ENCODE measurements at places on chromosomes 2 and 18.

DNA sequence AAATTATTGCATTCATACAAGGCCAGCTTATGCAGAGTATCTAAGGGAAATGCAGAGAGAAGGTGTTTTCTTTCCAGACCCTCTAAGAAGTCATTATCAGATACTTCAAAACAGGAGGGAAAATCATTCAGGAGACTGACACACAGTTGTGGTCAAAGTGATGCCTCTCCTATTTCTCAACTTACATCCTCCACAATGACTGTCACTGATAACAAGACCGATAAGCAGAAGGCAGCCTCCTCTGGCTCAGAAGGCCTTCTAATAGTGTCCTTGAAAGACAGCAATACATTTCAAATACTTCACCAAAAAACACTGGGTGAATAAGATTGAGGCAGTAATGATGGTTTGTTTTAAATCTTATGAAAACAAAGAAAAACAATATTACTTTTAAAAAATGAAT is 199.7 kb downstream of the PIEZO2 start:
- DNase-seq, result no peak

- DNase-seq, result no peak
Observed at GRCh38 chr2:179290329-179290728, 25.7 kb upstream of the SESTD1 start.

DNA sequence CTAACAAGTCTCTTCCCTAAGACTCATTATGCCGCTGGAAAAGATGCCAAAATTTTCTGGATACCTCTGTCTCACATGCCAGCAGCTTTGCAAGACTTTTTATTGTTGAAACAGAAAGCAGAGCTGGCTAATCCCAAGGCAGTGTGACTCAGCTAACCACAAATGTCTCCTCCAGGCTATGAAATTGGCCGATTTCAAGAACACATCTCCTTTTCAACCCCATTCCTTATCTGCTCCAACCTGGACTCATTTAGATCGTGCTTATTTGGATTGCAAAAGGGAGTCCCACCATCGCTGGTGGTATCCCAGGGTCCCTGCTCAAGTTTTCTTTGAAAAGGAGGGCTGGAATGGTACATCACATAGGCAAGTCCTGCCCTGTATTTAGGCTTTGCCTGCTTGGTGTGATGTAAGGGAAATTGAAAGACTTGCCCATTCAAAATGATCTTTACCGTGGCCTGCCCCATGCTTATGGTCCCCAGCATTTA is 26.3 kb downstream of the DHRS9 start:
- DNase-seq, result peak; percentile 30

GRCh38 chr2:236052926-236053821 is 115.0 kb downstream of the GBX2 start:
- no peak for DNase-seq

GRCh38 chr2:230797515-230798495 is 66.9 kb upstream of the ITM2C start:
- peak; percentile 38 for DNase-seq

DNA sequence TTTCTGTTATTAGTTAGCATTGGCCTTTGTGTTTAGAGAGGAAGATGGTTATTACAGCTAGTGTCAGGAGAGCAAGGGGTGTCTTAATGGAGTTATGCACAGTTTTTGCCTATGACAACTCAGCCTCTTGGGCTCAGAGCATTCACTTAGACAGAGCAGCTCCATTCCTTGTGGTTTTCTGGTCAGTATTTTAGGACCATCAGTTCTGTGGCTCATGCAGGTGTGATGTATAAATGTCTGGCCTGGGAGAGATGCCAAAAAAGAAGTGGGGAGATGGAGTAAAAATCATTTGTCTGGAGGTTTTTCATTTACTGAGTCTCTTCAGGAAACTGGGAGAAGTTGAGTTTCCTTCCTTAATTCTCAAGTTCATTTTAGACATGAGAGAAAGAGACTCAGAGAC is 79.7 kb downstream of the PRKCE start:
- DNase-seq, result no peak

DNA sequence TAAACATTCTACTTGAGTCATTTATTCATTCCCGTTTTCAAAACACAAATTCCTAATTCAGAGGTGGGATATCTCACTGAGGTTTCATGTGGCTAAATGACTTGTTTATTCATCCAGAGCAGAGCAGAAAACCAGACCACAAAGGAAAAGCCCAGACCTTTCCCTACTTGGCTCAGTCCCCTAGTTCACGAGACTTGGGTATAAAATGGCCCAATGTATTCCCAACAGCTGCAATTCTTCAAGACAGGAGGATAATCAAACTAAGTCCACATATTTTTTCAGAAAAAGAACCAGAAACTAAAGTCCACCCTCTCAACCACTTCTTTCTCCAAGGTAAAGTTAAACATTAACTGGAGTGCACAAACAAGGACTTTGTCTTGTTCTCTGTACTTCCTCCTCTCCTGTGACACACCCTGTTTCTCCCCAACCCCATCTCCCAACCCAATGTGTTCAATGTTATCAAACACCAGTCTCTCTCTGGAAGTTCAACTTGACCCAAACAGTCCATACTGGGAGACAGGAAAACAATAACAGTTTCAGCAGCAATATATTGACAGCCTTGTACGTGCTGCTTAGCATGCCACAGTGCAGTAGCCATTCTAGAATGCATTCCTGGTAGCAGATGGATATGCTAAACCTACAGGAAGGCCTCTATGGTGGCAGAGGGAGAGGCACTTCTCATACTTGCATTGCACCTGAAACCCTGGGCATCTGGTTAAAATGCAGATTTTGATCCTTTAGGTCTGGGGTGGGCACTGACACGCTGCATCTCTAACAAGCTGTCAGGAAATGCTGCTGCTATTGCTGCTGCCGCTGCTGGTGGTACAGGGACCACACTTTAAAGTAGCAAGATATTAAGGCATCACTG is 110.7 kb downstream of the INO80D start:
- DNase-seq, result no peak

DNA sequence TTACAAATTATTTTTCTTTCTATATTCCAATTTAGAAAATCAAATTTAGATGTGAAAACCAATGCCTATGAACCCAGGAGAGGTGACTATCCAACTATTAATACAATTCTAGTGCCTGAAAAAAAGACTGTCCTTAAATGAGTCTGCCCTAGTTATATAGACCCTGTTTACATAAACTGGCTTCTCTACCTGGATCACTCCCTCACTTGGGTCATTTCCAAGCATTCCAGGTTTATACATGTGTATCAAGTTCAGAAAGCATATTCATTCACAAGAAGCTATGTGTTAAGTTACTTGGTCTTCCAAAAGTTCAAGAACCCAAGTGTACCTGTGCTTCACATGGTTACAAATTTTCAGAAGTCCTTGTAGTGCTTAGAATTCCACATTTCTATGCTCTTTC is 8.3 kb downstream of the ZNF385B start:
- no peak for DNase-seq

DNA sequence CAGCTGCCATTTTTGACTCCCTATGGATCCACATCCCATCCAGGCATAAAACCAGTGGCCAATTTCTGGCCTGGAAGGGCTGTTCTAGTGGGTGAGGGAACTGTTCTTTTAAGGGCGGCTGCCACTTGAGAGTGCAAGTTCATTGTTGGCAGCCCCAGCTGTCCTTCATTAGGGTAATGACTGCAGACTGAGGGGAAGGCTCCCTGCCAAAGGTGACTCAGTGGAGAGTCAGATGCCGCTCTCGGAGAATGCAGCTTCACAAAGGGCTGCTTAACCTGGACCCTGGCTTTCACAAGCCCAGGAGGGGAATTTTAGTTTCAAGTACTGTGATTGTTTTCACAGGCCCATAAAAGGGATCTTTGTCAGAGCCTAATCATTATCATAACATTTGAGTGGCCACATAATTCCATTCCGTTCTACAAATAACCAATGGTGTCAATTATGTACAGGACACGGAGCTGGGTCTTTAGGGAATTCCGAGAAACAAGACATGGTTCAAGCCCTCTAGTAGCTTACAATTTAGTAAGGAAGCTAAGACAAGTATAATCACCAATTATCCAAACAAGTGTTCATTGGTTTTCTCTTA is 235.7 kb downstream of the CDCA7 start:
- no peak for DNase-seq

GRCh38 chr2:216001216-216002100 is 11.9 kb downstream of the MREG start:
- DNase-seq, result no peak

GRCh38 chr2:63846487-63846886 is 4.8 kb downstream of the UGP2 start:
- no peak for DNase-seq

DNA sequence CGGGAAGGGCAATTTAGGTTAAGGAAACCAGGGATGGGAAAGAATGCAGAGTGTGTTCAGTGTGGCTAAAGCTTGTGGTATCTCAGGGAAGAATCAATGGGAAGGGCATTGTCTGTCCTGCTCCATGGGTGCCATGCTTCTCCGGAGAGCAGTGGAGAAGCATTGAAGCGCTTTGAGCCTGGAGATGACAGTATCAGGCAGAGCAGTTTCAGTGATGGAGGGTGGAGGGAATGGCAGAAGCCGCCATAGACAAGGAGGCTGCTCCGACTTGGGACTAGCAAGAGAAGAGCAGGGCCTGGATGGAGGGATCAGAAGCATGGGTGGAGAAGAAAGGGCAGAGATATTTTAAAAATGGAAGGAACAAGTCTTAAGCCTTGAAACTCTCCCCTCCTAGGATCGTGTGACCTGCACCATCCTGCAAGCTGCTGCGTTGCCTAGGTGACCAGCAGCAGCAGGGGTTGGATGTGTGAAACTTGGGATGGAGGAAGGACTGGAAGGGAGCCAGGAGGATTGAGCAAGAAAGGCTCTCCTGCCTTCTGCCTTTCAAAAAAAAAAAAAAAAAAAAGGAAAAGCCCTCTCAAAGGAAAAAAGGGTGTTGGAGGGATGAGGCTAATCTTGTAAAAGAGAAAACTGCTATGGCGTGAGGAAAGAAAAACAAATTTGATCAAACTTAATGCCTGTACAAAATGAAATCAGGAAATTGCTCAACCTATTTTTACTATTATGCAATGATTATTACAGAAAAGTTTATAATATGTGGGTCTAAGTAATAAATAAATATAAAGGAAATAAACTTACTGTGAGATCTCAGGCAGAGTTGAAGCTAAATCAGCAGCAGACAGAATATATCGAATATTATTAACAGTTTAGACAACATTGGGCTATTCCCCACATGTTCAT is 493.8 kb upstream of the NRP2 start:
- no peak for DNase-seq

DNA sequence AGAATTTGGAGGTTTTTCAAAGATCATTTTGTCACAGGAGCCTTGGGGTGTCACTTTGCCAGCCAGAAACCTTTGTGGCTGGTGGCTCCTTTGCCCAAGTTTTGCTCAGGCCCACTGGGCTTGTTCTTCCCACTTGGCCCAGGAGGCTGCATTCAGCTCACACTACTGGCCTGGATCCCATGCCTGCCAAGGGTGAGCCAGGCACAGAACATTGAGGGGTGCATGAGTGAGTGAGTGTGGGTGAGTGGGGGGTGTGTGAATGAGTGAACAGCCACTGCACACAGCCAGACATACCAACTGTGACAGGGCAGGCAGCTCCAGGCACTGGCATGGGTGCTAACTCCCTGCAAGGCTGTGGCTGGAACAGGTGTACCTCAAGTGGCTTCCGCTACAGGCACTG is 39.6 kb downstream of the FAM171B start:
- no peak for DNase-seq

GRCh38 chr18:3525870-3526420 is 76.0 kb downstream of the TGIF1 start:
- DNase-seq, result peak; percentile 65

DNA sequence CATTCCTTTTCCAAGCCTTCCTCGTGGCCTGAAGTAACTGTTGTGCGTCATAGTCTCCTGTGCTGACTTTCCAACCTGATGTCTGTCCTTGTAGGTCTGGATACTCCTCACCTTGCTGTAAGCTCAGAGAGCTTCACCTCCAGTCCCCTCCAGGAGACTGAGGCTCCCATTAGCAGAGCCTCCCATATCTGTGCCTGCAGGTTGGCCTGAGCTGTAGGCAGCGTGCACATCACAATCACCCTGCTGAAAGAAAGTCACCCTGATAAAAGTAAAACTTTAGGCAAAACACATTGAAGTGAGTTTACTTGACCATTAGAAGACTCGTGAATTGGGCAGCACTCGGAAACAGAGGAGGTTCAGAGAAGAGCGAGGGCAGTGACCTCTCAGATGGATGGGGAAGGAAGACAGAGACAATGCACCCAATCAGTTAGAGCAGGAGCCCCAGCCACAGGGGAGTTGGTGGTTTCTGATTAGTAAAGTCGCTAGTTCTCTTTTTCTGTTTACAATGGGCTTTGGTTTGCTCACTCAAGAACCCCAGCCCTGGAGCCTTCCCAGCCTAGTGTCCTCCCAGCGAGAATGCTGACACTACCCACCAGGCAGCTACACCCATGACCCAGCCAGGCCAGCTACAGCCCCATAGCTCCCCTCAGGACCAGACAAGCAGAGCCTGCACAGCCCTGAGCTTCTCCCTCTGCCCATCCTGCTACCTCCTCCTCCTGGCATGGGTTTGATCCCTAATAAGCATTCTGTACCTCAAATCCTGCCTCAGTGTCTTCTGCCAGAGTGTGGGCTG is 12.1 kb upstream of the TPO start:
- no peak for DNase-seq

DNA sequence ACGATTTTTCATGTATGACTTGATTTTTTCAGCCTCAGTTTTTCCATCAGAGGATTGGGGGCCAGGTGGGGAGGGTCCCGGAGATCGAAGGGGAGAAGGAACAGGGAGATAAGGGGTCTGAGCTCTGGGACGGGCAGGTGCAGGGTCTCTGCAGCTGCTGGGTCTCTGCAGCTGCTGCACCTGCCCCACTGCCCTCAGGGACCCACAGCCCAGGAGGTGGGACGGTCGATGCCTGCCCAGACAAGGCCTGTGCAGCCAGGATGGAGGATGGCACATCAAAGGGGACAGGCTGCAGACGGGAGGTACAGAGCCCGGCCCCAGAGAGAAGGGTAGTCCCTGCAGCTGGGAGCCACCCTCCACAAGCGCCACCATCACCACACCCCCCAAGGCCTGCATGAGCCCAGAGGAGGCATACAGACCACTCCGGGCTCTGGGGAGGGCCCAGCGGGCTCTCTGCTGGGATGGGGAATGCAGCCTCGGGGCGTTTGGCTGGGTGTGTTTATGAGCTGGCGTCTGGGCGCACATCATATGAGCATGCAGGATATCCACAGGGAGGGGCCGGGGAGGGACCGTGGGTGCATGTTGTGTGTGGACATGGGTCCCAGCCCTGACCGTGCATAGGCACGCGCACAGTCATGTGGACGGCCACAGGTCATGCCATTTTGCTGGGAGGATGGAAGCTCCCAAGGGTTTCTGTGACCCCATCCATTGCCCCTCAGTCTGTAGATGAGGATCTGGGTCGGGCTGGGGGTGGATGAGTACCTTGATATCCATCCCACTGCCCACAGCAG is 34.9 kb upstream of the GPC1 start:
- no peak for DNase-seq

- no peak for DNase-seq
Observed at GRCh38 chr2:103233691-103234090, 471.9 kb downstream of the TMEM182 start.

DNA sequence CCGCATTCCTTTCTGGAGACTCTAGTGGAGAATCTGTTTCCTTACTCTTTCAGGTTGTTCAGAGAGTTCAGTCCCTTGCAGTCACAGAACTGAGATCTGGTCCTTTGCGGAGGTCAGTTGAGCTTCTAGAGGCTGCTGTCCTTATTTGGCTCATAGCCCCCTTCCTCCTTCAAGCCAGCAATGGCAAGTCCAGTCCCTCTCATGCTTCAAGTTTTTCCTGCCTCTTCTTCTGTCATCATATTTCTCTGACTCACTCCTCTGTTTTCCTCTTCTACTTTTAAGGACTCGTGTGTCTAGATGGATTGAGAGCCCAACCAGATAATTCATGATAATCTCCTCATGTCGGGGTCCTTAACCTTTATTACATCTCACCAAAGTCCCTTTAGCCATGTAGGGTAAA is 173.5 kb upstream of the FOSL2 start:
- DNase-seq, result no peak

Measured in activated CD4-positive, alpha-beta T cell treated with anti-CD3 and anti-CD28 coated beads, Interleukin-2, amount 50 U/mL, for 16 hours (primary cell).